WTC11 (cell line): ENCODE measurements at places on chromosomes 5 and 9. TPM values are rescaled to one million over a fixed set of nuclear protein-coding genes. Genes with fewer than 3 reads are reported as not detected.

The C6 gene
- 0.13 to 0.23 TPM (median 0.14 TPM) in 3 replicates for total RNA-seq

The SPATA6L gene
- 1.7 to 2.5 TPM (median 1.8 TPM) in 3 replicates for total RNA-seq

The ALDOB gene
- total RNA-seq: 0.85 to 1.5 TPM (median 0.94 TPM) in 3 replicates

GRCh38 chr5:32852535-32852934 lies 141.4 kb downstream of the NPR3 start:
- no peak overlapping the region for H3K4me3 ChIP-seq
- H3K36me3 ChIP-seq: peaks cover 3% of the 10 kb centered on the region; the same call in 1 of the 2 replicates
- peaks cover 13% of the 10 kb centered on the region for H3K4me1 ChIP-seq
- no peak overlapping the region for H3K27ac ChIP-seq
- H3K27me3 ChIP-seq: peaks cover 26% of the 10 kb centered on the region
- peak; percentile 63 for DNase-seq

- DNase-seq: peak; percentile 77
- H3K4me1 ChIP-seq: peaks cover 4% of the 10 kb centered on the region
- H3K36me3 ChIP-seq: no peaks in the 10 kb centered on the region
- no peaks in the 10 kb centered on the region for H3K27me3 ChIP-seq
- H3K27ac ChIP-seq: no peak within 1 kb of the TSS
Observed at GRCh38 chr5:170232786-170233185, at the start of gene C5orf58. Gene C5orf58, plus strand, starts transcription at chr5:170232985. Its CDS starts 1,992 bp downstream, at chr5:170234977.

The FAM120AOS gene
- 43.7 to 48.1 TPM (median 44.4 TPM) in 3 replicates for total RNA-seq

The BASP1 gene
- 108 to 123 TPM (median 119 TPM) in 3 replicates for total RNA-seq

DNA sequence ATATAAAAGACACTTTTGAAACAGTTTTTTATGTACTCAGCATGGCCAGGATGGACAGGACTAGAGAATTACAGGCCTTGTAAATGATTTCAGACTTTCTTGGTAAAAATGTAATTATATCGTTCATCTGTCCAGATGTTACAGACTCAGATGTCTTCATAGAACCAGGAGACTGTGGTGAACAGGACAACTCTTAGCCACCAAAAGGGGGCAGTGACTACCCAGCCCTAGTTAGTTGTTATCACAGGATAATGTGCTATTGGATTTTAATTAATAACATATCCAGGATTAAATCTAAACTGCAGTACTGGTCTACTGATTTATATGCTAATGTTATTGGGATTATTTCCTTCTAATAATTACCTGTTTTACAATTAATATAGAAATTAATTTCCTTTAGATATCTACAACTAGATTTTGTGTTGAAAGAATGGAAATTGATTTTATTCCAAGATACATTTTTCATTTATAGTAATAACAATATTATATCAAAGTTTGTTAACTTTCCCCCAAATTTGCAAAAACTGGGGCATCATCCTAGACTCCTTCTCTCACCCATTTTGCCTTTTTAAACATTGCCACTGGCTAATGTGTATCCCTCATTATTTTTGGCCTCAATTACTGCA lies 99.4 kb downstream of the MTREX start:
- peaks cover 39% of the 10 kb centered on the region for H3K36me3 ChIP-seq
- no peak overlapping the region for H3K4me3 ChIP-seq
- DNase-seq: no peak
- no peaks in the 10 kb centered on the region for H3K4me1 ChIP-seq
